Progenitor cell of endocrine pancreas (in vitro differentiated cells): ENCODE measurements at places on chromosomes 13 and 19. TPM values are rescaled to one million over a fixed set of nuclear protein-coding genes. Genes with fewer than 3 reads are reported as not detected.
A peak's percentile ranks its signal among the peaks of the same experiment; 100 is the strongest.

DNA sequence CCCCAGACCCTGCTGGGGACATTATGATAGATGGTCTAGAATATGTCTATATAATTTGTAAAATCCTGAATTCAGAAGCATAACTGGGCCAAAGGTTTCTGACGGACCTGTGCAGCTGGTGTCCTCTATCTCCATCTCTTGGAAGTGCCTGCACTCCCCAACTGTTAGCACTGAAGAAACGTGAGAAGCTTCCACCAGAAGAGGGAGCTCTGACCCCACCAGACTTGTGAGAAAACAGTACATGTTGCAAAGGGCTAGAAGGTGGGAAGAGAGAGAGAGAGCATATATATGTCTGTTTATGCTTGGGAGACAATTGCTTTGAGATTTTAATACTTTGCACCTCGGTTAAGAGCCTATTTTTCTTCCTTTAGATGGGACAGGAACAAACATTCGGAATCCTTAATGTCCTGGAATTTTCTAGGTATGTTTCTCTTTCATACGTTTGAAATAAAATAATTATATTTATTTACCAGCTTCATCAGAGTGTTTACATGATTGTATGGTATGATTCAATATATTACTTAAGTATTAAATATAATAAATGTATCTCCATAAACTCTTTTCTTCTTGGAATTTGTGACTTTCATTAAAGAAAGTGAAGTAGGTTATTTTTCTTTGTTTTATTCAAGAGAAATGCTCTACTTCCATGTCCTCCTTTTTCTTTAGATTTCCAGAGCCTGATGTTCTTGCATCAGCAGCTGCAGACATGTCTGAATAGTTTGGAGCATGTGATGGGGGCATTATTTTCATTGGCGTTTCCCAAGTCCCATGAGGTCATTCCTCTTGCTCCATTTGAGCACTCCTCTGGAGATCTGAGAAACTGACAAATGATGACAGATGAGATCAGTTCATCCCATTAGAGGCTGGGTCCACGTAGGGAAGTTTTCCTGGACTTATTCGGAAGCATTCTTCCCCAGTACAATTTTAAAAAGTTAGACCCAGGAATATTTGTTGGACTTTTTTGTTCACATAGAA, 202.9 kb downstream of the ATP8A2 start:
- peak; percentile 82 for DNase-seq

Gene ZNF101
- 15.3 and 15.6 TPM in 2 replicates for total RNA-seq

GRCh38 chr19:51351266-51351990, 9.5 kb upstream of the VSIG10L start:
- no peak for DNase-seq

Gene ZIC2
- total RNA-seq: 0.13 TPM in 1 of 2 replicates, not detected in the other

Gene GJB6
- 1.5 and 3.1 TPM in 2 replicates for total RNA-seq

Gene ZNF534
- 0.22 and 0.49 TPM in 2 replicates for total RNA-seq

GRCh38 chr13:40387775-40388174, 278.7 kb downstream of the FOXO1 start:
- DNase-seq: no peak

Gene FUT1
- 5.4 and 6.9 TPM in 2 replicates for total RNA-seq

GRCh38 chr19:23410155-23410554, 14.9 kb upstream of the ZNF91 start:
- no peak for DNase-seq

DNA sequence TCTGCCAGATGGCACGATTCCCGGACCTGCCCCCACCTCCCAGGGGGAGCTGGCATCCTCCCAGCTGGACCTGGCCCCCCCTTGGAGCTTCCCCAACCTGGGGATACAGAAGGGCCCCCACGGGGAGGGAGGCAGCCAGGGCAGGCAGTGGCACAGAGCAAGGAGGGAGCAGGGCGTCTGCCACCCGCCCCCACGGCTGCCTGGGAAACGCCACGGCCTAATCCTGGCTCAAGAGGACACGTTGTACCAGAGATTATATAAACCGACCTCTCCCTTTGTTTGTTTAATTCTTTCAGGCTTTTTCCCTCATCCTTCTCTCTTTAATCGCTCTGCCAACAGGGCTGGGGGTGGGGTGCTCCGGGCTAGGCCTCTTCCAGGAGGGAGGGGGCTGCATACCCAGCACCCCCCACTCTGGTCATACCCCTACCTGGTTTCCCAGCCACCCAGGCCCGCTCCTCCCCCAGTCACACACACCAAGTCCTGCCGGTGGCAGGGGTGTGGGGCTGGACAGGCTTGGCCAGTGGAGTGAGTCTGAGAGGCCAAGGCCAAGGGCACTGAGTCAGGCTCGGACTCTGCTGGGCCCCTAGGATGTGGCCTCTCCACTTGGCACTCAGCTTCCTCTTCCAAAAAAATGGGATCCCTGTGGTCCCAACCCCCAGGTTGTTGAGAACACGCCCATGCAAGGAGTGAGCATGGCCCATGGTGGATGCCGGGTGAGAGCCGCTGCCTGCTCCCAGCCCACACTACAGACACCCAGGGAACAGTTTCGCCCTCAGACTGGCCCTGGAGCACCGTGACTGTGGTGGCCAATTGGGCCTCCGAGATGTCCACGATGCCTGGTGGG, 29.5 kb upstream of the NFIC start:
- no peak for DNase-seq

- no peak for DNase-seq
These were observed 53.0 kb downstream of the ZAR1L start for GRCh38 chr13:32262165-32262564.

Gene ZNF582
- 6.6 and 8.0 TPM in 2 replicates for total RNA-seq

- DNase-seq: no peak
These were observed 30.9 kb upstream of the KCTD4 start for GRCh38 chr13:45231722-45232121.

- no peak for DNase-seq
These were observed 5.0 kb downstream of the WASF3 start for GRCh38 chr13:26562512-26562890.

Gene TMEM59L
- 5.0 and 6.4 TPM in 2 replicates for total RNA-seq

Gene SIAH3
- total RNA-seq: not detected in 2 replicates

GRCh38 chr13:31321457-31321856, 121.7 kb downstream of the B3GLCT start:
- no peak for DNase-seq

- no peak for DNase-seq
These were observed 61.0 kb downstream of the HSPH1 start for GRCh38 chr13:31100721-31101120.

- no peak for DNase-seq
These were observed 1.0 kb upstream of the PCDH8 start for GRCh38 chr13:52849291-52850071.

DNA sequence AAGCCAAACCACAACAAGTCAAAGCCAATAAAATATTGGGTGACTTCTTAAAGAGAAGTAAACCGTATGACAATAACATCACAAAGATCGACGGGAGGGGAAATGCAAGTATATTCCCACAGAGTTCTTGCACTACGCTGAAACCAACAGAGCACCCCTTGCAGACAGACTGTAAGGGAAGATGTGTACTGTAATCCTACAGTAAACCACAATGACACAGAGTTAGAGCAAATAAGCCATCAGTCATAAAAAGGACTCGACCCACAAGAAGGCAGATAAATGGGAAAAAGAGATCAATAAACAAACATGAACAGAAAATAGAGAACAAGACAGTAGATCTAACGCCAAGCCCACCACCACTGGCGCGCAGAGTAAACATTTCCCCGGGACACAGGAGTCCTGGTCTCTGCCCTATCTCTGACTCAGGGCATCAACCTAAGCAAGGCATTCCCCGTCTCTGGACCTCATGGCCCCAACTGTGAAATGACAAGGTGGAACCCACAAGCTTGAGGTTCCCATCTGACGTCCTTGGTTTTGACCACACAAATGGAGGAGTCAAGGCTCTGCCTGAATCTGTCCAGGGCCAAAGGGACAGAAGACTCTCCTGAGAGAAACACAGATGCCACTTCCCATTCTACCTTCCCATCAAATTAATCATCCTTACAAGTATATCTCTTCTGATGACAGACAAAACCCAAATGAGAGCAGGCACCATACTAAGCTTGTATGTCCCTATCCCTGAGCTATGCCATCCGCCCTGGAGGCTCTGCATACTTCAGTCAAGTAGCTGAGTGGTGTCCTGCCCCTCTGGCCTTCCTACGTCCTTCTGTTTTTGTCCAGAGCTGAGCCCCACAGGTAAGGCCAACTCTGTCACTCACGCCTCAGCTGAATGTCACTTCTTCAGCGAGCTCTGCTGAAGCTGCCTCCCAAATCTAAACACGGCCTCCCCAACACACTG, 15.0 kb downstream of the SAFB2 start:
- DNase-seq: no peak

Gene HIPK4
- total RNA-seq: 0.11 TPM in 1 of 2 replicates, not detected in the other

GRCh38 chr19:44845612-44846454, at the start of gene NECTIN2:
Gene NECTIN2, plus strand, starts transcription at chr19:44846297. Its CDS starts 229 bp downstream, at chr19:44846526.
- peak; percentile 100 for DNase-seq

DNA sequence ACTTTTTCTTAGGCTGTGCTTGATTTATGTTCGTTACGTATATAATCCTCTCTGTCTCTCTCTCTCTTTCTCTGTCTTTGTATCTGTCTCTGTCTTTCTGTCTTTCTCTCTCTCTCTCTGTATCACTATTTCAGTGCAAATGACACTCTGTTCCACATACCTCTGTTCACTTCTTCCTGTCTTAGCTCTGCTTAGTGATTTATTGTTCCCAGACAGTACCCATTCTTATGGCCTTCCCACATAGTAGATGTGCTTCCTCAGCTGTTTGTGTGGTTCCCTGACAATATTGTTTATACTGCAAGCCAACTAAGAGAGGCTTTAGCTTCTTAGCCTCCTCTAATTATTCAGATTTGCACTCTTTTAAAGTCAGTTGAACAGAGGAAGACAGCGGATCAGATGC, 1244.2 kb downstream of the DIAPH3 start:
- DNase-seq: no peak

DNA sequence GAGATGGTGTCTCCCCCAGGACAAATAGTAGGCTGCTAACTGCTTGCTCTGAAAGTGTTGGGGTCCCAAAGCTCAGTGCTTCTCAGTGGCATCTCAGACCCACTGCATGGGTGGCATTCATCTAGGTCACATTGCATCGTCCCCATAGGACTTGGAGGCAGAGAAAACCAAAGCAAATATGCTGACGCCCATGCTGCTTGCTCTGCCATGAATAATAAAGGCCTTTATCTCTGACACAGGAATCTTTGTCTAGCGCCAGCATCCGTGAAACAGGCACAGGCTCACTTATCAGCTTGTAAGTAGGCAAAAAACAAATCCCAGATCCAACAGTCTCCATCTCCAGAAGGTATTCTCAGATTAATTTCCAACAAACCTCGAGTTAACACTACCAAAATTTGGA, 18.9 kb upstream of the IPO5 start:
- DNase-seq: no peak

GRCh38 chr13:114002771-114003321, 29.0 kb upstream of the C13orf46 start:
- no peak for DNase-seq

DNA sequence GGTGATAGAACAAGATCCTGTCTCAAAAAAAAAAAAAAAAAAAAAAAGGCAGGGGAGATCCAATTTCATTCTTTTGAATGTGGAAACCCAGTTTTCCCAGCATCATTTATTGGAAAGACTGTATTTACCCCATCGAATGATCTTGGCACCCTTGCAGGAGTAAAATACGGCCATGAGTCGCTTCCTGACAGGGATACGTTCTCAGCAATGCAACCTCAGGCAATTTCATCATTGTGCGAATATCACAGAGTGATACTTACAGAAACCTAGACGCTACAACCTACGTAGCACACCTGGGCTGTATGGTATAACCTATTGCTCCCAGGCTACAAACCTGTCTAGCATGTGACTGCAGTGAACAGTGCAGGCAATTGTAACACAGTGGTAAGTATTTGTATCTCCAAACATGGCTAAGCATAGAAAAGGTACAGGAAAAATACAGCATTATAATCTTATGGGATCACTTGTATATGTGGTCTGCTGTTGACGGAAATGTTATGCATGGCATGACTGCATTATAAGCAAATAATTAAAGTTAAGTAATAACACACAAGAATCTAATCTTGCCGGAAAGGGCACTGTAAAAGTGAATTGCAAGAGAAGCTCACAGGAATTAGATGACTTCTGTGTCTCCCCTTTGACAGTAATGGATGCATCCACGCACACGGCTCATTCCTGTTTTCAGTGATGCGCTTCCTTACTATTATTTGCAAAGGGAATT, 24.1 kb downstream of the RFX2 start:
- no peak for DNase-seq

Gene SLITRK6
- 3.6 and 3.8 TPM in 2 replicates for total RNA-seq

GRCh38 chr13:33554919-33555791, 262.8 kb upstream of the RFC3 start:
- no peak for DNase-seq

Gene ZNF766
- 27.1 and 29.4 TPM in 2 replicates for total RNA-seq

GRCh38 chr13:33541456-33541855, 255.9 kb upstream of the STARD13 start:
- DNase-seq: no peak

DNA sequence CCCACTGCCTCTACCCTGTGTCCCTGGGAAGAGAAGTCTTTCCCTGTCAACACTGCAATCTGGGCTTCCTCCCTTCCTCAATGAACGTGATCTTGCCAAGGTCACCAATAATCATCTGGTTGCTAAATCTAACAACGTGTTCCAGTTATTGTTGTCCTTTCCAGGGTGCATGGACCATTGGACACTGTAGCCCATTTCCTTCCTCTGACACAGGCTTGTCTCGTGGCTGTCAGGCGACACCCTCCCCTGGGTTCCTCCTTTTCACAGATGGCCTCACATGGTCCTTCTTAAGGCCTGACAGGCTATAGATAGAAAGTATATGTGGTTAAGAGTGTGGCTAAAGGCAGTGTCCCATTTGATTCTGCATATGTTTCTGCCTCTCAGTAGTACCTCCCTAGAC, 67.7 kb upstream of the STARD13 start:
- DNase-seq: no peak

DNA sequence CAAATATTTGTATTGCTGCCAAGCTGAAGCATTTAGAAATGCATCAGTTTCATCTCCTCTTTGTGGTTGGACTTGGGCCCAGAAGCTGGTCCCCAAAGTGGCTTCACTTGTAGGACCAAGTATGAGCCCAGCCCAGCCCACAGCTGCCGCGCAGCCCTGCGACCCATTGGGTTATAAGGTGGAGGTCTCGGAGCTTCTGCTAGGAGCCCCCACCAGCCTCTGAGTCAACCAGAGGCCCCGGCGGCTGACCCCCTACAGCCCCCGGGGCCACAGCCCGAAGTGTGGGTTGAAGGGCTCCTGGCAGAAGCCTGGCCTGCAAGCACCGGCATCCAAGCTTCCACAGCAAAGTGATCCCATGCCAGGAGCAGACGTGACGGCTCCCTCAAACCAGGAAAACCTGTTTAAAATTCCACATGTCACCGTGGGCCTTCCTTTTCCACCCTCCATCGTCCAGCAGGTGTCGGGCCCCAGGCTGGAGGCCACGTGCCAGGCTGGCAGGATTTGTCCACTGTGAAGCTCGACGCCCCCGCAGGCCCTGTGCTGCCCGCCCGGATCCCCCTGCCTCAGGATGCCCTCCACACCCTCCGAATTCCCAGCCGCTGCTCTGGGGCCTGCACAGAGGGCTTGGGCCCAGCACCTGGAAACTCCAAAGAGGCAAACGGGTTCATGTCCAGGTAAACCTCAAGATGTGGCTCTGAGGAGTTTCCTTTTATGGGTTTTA, 54.7 kb downstream of the C13orf46 start:
- DNase-seq: no peak
